ENCODE measurements at places on chromosomes 11 and 22.

DNA sequence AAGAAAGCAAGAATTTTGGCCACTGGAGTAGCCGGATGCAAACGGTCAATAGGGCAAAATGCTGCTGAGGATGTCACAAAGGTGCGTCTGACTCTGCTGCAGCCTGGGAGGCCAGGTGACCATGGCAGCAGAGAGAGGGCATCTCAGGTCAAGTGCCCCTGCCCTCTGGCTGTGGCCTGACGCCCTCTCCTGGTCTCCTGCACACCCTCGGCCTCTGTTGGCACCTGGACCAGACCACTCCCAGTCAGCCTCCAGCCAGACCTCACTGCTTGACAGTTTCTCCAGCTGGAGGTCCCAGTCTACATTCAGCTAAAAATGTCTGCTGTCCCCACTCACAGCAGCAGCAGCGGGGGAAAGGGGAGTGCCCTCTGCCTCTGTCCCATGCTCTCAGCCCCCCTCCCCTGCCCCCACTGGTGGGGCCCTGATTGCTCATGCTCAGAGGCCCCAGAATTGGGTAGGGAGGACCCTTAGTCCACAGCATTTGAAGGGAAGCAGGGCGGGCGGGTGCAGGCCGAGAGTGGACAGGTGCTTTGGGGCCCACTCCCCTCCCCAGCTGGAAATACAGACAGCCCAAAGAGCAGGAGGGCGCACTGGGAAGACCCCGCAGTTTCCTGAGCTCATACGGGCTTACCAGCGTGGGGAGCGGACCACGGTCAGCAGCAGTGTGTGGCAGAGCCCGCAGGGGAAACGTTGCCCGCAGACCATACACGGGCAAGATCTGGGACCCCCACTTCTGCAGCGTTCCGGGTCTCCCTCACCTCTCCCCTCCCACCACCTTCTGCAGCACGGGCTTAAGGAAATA lies 1.6 kb upstream of the BRSK2 start:
- DNase-seq = no peak

- DNase-seq = no peak
Observed at GRCh38 chr11:9575260-9576240, 2.1 kb downstream of the WEE1 start.

GRCh38 chr11:120978701-120979100 lies 45.2 kb upstream of the TBCEL start:
- DNase-seq = no peak

DNA sequence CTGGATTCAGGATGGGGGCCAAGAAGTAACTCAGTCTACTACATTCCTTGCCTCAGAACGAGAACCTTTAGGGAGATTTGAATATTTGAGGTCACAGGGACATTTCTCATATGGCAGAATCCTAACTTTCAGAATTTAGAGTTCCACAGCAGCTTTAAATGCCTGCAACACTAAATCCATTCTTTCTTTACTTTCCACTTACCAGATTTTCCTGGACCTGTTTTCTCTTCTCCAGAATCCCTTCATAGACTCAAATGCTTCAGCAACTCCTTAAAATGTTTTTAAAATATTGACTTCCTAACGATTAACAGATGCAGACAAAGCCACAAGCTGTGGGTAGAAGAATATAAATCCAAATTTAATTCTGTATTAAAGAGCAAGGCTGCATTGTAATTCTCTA lies 63.1 kb downstream of the PRSS23 start:
- no peak for DNase-seq

GRCh38 chr11:27329867-27330632 lies 33.0 kb downstream of the CCDC34 start:
- no peak for DNase-seq

DNA sequence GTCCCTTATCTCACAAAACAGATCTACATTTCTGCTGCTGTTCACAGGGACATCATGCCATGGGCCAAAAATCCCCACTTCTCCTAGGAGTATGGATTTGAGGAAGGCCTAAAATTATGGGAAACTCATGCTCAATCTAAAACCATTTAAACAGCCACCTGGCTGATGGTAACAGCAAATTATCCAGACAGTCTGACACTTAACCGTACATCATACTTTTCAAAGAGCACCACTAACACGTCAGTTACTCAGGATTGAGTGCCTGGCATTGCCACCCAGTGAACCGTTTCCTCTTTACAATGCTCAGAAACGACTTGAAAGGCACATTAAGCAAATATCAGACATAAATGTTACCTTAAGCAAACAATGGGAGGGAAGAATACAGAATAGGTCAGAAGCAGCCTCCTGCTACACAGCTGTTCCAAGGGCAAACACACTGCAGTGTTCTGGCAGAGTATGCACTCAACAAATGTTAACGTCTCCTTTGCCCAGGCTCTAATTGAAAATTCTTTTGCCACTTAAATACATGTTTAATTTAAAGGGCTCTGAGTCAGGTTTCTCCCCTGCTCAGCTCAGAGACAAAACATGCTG lies 18.8 kb upstream of the SLC36A4 start:
- no peak for DNase-seq

- DNase-seq = no peak
Observed at GRCh38 chr22:40412441-40412840, 42.0 kb downstream of the SGSM3 start.

- DNase-seq = no peak
Observed at GRCh38 chr11:114880442-114880841, 202.1 kb downstream of the NXPE2 start.
